NCI-H226 (cell line): ENCODE measurements at places on chromosomes 2 and 18.

GRCh38 chr2:11348209-11348749 is 3.8 kb upstream of the ROCK2 start:
- no peak for DNase-seq

DNA sequence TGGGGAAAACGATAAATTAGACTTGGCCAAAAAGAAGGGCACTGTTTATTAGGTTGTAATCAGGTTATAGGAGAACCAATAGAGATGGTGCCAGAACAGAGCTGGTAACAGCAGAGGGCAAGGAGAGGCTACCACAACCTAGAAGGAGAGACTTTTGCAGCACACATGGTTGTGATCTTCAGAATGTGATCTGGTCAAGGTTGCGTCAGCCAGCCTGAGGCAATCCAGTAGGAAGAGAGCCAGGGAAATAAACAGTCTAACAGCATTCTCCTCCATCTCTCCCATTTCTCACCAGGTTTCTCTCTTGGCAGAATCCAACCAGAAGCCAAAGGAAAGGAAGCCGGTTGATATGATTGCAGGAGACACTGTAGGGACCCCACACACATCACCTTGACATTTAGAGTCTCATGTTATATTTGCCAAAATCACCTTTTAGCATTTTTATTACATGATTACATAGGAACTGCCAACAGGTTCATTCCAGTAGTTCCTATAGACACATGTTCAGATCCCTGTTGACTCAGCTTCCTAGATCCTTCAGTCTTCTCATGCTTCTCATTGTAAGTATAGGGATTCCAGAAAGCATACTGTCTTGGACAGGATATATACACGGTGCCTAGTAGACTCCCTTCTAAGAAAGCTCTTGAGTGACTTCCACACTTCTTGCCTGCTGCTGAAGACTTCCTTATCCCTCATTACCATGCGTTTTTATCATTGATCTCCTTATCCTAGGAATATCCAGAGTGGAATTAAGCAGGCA is 17.6 kb upstream of the SPATS2L start:
- DNase-seq: peak; percentile 36

DNA sequence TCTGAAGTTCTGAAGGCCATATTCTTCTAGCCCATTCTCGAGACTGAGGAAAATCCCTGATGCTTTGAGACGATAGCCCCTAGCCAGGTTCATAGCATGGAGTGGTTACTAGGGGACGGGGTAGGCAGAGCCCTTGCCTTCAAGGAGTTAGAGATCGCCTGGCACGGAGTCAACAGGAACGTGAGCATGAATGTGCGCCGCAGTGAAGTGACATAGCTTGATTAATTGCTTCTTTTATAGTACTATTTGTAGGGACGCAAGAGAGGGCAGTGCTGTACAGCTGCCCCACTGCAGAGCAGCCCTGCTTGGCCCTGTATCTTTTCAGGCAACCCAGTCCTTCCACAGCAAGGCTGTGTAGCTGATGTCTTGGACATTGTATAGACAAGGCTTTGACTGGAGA is 26.2 kb downstream of the HRH4 start:
- no peak for DNase-seq

GRCh38 chr18:8153887-8154583 is 455.2 kb upstream of the RAB12 start:
- DNase-seq: no peak

GRCh38 chr2:163984986-163985385 is 249.2 kb upstream of the FIGN start:
- DNase-seq: no peak

DNA sequence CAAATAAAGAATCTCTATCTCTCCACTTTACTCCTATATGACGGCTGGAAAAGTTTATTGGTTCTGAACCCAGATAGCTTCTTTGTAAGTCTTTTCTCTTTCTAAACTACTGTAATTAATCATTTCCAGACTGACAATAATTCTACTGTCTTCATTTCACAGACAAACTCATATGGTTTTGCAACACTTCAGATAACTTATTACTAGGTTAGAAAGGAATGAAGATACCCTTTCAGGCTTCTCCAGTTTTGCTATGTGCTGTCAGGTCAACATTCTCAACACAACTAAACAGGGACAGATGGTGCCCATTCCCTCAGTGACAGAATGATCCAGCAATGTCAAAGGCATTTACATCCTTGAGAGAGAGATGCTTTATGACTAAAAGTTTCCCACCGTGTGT is 198.5 kb upstream of the ITGA4 start:
- peak; percentile 84 for DNase-seq
